Endodermal cell (in vitro differentiated cells): ENCODE measurements at places on chromosomes 2 and 18.

DNA sequence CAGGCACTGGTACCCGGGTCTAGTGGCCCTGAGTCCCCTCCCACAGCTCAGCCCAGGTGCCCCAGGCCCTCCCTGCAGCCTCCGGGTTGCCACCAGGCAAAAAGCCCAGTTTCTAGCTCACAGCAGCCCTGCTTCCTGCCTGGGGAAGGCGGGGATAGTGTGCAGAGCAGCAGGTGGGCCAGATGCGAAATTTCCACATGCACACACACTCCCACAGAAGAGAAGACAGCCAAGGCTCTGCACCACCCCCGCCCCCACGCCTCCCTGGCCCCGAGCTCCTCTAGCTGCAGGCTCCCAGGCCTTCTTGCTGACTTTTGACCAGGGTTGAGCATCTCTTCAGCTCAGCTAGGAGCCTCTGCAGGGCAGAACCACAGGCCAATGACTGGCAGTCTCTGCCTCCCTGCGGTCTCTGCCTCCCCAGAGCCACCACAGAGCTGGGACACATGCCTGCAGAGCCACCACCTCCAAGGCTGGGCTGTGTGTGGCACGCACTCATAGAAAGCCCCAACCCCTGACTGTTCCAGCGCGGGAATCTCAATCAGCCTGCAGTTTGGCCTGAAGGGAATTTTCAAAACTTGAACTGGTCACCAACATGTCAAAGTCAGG, 7.2 kb downstream of the SLC66A2 start:
- peak; percentile 52 for DNase-seq

DNA sequence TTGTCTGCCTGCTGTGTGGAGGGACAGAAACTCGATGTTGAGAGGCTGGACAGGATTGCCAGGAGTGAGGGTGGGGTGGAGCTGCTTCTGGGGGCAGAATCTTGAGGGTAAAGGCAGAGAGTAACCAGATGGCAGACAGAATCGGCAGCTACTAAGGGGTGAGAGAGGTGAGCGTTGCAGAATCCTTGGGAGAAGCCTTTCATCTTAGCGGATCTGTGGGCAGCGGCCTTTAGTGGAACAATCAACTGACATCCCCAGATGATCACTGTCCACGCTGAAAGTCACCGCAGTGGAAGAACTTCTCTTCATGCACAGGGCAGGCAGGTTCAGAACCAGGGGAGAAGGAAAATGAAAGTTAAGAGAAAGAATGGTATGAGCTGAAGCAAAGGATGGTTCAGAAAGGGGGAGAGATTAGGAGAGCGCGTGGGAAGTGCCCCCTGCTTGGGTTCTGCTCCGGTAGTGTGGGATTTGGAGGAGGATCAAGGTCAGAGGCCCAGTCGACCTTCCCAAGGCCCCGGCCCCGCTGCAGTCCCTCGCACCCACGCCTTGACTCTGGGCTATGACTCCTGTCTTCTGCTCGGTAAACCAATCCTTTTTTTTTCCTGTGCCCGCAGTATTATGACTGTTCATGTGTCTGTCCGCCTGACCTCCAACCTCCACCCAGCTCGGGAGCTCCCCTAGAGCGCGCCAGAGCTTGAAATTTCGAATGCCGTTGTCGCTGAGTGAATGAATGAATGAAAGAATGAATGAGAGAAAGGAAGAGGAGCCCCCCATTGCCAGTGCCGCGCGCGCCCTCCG, 584 bp downstream of the BOLA3 start:
- DNase-seq: no peak

- no peak for DNase-seq
Observed at GRCh38 chr2:118049140-118049815, 35.4 kb upstream of the CCDC93 start.

- no peak for DNase-seq
Observed at GRCh38 chr2:38512211-38512610, 90.5 kb downstream of the HNRNPLL start.

DNA sequence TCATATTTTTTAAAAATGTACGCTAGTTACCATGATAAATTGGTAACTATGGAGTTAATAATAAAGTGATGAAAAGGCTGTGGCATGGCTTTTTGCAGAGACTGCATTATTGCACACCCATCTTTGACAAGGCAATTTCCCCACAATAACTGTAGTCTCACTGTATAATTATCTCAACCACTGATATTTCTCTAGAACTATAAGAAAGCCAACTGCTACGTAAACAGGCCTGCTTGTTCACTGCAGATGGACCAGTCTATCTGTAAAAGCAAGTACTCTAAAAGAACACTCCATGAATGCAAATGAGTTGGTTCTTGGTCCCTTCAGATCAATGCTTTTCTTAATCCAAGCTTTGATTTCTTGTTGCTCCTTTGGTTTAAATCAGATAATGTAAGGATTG, 218.7 kb downstream of the RBM43 start:
- DNase-seq: no peak

GRCh38 chr2:124286089-124286783, 261.1 kb downstream of the CNTNAP5 start:
- DNase-seq: peak; percentile 63

DNA sequence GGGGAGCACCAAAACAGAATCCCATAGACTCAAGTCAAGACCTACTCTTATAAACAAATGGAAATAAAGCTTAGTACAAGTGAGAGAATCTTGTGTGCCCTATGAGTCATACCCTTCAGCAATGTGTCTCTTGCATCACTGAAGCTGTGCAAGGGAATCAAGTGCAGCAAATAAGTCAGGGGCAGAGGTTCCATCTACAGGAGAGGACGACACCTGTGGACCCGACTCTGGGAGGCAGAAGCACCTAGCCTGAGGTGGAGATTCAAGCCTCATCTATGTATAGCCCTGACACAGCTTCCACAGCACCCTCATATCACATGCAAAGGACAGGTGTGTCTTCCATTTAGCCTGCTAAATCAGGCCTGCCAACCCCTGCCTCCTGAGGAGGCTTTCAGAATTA, 298.2 kb downstream of the CNTNAP5 start:
- no peak for DNase-seq

DNA sequence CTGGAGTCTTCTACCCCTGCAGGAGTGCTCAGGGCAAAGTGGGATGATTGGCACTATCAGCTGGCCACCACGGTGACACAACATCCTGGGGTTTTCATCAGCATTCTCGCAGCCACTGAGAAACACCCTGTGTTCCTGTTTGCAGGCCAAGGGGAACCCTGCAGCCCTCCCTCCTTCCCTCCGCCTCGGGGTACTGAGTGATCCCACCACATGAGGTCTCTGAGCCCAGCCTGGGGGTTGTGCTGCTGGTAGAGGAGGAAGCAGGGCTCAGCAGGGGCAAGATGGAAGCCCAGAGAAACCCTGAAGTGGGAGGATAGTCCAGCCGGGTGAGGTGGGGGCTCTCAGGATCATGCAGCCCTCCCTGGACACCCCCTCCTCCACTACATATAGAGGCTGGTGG, at the start of gene OXER1:
Gene OXER1 (minus strand): TSS at position 40 of the 400 bp plus-strand sequence. CDS start 73 bp downstream, outside the sequence.
- peak; percentile 54 for DNase-seq

- DNase-seq: no peak
Observed at GRCh38 chr2:85635011-85635410, 19.0 kb downstream of the USP39 start.
